Myometrial cell (primary cell): ENCODE measurements at places on chromosomes 2 and 18. TPM values are rescaled to one million over a fixed set of nuclear protein-coding genes. Genes with fewer than 3 reads are reported as not detected.

The SERPINB3 gene
- total RNA-seq: not detected in 2 replicates

The RAD51AP2 gene
- total RNA-seq: not detected in 2 replicates

The WNT10A gene
- not detected in 2 replicates for total RNA-seq

The MC4R gene
- not detected in 2 replicates for total RNA-seq

The ABCG5 gene
- total RNA-seq: not detected in 2 replicates

The CASP8 gene
- total RNA-seq: 15.6 and 27.6 TPM in 2 replicates

The SNORC gene
- total RNA-seq: under 0.01 and 0.18 TPM in 2 replicates

The PROKR1 gene
- not detected in 2 replicates for total RNA-seq

The DIS3L2 gene
- 11.2 and 14.4 TPM in 2 replicates for total RNA-seq

The ZSWIM2 gene
- not detected in 2 replicates for total RNA-seq

The AMER3 gene
- not detected in 2 replicates for total RNA-seq

The VRK2 gene
- 25.9 and 28.8 TPM in 2 replicates for total RNA-seq

The SLC16A14 gene
- 3.5 and 5.2 TPM in 2 replicates for total RNA-seq

The SOWAHC gene
- total RNA-seq: 6.1 and 7.1 TPM in 2 replicates

The FAM228A gene
- total RNA-seq: under 0.01 TPM in 1 of 2 replicates, not detected in the other

The ANKRD30BL gene
- total RNA-seq: not detected in 2 replicates

The PRKD3 gene
- 36.6 and 47.7 TPM in 2 replicates for total RNA-seq

The PRSS56 gene
- not detected in 2 replicates for total RNA-seq

The INHBB gene
- not detected in 2 replicates for total RNA-seq

The DHRS9 gene
- 2.0 TPM in 1 of 2 replicates, not detected in the other for total RNA-seq

The LYPD1 gene
- not detected in 2 replicates for total RNA-seq

The GKN1 gene
- total RNA-seq: not detected in 2 replicates

The PROM2 gene
- total RNA-seq: under 0.01 TPM in 1 of 2 replicates, not detected in the other

The NPAS2 gene
- 8.1 and 11.9 TPM in 2 replicates for total RNA-seq

The ASNSD1 gene
- total RNA-seq: 29.7 and 37.7 TPM in 2 replicates

The SLC4A3 gene
- 5.5 and 5.7 TPM in 2 replicates for total RNA-seq

The ABCB11 gene
- total RNA-seq: not detected in 2 replicates

The PID1 gene
- total RNA-seq: 2.5 and 2.6 TPM in 2 replicates

The PIGN gene
- total RNA-seq: 19.8 and 25.4 TPM in 2 replicates
